ENCODE measurements at places on chromosomes 4 and X. TPM values are rescaled to one million over a fixed set of nuclear protein-coding genes. Genes with fewer than 3 reads are reported as not detected.
A peak's percentile ranks its signal among the peaks of the same experiment; 100 is the strongest.

- peak; percentile 80 for DNase-seq
These were observed 42.4 kb upstream of the SLC2A9 start for GRCh38 chr4:10063544-10064300.

DNA sequence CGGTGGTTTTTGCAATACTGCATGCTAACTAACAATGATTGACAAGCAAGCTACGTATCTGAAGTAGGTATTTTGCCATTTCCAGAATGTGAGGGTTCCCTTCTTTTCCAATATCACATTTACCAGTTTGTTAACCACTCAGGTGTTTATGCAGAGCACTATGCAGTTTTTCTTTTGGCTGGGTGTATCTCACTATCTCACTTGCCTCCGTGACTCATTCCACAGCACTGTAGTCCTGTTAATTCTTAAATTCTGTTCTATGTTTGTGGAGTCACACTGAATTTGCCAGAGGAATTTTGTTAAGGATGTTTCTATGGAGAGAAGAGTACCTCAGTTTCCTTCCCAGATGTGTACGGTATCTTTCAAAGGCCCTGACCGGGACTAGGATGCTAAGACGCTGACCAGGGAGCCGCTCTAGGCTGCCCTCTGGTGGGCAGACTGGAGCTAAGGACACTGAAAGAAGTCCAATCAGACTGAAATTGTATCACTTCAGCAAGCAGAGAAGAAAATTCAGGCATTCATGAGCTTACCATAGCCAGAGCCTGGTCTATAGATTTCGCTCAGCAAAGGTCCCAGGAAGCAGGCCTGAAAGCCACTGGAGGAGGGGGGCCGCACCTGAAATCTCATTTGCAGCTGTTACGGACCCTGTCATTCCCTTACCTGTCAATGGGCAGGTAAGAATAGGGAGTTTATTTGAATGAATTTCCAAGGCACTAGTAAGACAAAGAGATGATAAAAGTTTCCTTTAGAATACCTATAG, 388.4 kb upstream of the SPOCK3 start:
- DNase-seq = peak; percentile 45

DNA sequence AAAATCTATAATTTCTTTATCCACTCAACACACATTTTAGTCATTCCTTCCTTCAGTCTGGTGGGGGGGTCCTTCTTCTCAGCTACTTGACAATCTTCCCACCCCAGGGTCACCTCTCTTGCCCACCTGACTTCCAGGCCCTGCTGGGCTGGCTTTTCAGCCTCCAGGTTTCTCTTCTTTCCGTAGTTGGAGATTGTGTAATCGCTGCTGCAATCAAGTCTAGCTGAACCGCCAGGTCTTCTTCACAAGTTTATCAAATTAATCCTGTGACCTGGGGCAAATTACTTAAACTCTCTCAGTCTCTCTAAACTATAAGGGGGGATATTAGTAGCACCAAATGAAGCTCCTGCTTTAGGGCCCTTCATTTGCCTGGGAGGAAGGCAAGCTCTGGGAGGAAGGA, 102.9 kb upstream of the TNIP3 start:
- DNase-seq = no peak

DNA sequence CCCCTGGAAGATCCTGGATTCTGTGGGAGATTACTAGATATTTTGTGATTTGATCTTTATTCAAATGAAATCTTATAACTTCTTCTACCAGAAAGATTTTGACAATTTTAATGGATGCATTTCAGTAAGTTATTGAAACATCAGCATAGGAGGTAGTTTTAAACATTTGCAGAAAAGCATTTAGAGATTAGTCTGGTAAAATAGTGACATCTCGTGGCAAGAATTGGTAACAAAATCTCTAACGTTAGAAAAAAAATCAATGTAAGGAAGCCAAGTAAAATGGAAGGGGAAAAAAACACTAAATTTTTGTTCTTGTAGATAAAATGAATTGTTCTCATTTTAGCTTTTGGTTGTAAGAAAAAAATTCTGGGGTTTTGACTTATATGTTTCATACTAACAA, 73.3 kb downstream of the TASL start:
- peak; percentile 32 for DNase-seq

The ITGB1BP2 gene
- 2.4 TPM for total RNA-seq

The CYSLTR1 gene
- total RNA-seq = not detected
